ENCODE measurements at places on chromosomes 16 and 17. TPM values are rescaled to one million over a fixed set of nuclear protein-coding genes. Genes with fewer than 3 reads are reported as not detected.

DNA sequence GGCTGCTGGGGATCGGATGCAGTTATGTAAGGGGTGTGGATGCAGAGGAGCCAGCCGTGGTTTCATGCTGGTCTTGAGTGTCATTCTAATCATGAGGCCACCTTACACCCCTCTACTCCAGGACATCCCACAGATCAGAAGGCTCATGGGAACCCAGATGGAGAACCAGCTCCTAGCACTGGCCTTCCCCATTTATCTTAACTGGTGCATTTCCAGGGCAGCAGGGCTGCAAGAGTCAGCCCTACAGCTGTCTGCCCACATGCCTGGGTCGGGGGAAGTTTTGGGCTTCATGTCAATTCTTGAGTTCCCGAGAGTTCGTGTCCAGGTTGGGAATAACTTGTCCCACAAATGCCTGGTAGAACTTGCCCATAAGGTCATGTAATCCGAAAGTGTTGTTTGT is 29.1 kb downstream of the RPTOR start:
- DNase-seq: no peak

GRCh38 chr16:54968011-54968410 is 37.3 kb downstream of the IRX5 start:
- DNase-seq: no peak

- DNase-seq: no peak
Observed at GRCh38 chr16:718922-719321, 2.0 kb upstream of the ANTKMT start.

DNA sequence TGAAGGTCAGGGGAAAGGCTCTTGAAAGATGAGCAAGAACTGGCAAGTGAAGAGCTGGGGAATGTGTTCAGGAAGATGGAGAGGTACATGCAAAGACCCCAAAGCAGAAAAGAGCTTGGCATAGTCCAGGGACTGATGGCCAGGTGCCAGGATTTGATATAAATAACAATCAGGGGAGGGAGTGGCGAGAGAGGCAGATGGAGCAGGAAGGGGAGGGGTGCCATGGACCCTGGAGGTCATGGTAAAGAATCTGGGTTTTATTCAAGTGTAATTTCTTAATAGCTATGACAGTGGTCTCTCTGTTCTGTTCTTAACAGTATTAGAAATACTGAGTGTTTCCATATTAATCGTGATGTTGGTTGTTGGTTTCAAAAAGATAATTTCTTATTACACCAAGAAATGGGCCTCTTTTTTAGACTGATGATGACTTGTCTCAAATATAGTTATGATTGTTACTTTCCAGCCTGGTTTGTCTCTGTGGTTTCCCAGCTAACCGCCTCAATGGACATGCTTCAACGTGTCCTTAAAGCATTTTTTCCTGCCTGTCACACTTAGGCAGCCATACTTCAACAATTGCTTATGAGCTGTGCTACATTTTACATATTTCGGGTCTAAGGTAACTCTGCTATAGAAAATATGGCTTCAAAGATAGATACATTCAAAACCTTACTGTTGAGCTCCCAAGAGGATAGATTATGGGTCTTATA is 49.4 kb downstream of the MYH10 start:
- DNase-seq: no peak

DNA sequence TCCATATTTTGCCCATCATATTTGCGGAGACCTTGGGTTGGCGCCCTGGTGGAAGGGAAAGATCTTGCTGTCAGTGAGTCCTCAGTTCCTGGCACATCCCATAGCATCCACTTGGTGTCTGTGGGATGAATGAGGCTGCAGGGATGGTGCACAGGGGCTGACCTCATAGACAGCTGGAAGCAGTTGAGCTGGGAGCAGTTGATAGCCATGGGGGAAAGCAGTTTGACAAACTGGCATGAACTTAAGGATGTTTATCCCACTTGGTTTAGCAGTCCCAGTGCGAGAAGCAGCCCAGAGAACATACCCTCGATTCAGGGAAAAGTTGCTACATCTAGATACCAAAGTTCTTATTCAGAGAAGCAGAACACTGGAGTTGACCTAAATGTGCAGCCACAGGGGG is 80.7 kb downstream of the SNX29 start:
- no peak for DNase-seq

- no peak for DNase-seq
Observed at GRCh38 chr17:68435361-68435760, 21.9 kb downstream of the WIPI1 start.

The CDH15 gene
- polyA plus RNA-seq: not detected

The HID1 gene
- 10.7 TPM for polyA plus RNA-seq

The VAC14 gene
- 26.1 TPM for polyA plus RNA-seq

The MT1E gene
- 33.3 TPM for polyA plus RNA-seq

The SRCIN1 gene
- 0.19 TPM for polyA plus RNA-seq

DNA sequence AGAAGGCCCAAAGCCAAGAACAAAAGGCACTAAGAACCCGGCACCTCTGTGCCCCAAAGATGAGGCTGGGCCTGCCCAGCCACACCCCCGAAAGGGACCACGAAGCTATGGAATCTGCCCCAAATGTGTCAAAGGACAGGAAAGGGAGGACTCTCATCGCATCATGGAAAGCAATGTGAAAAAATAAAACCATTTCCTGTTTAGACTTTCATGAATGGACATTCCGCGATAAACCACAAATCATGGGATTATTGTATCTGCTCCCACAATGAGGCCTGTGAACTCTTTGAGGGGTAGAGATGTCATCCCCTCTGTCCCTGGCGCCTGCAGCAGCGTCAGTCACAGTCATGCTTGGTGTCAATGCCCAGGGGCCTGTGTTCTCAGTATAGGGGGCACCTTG is 135.0 kb downstream of the COPRS start:
- DNase-seq: no peak

- no peak for DNase-seq
Observed at GRCh38 chr17:67515490-67516083, 138.5 kb downstream of the PITPNC1 start.

DNA sequence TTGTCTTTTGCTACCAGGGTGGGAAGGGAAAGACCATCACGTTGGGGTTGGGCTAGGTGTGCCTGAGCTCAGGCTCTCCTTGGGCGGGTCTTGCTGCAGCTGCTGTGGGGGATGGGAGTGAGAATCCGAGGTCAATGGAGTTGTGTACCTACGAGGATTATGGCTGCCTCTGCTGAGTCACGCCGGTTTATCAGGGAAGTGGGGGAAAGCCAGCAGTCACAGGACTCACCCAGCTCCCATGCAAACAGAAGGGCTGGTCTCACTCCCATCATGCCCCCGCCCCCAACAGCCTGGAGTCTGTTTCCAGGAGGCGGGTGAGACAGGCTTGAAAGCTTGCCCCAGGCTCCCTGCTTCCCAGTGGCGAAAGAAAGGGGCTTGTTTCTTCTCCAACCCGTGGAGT is 1259.0 kb upstream of the GOT2 start:
- DNase-seq: no peak

DNA sequence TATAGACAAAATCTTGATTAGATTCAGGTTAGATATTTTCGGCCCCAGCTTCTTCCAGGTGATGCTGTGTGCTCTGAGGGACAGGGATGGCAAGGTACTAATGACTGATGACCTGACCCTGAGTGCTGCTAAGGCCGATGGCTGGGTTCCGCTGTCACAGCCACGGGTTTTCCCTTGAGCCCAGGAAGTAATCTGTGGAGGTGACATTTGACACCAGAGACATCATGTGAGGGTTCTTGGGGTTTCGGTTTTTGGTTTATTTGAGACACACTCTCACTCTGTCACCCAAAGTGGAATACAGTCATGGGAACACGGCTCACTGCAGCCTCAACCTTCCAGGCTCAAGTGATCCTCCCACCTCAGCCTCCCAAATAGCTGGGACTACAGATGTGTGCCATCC is 9.8 kb downstream of the OTOP3 start:
- no peak for DNase-seq

GRCh38 chr17:61770752-61771533 is 92.4 kb downstream of the BRIP1 start:
- no peak for DNase-seq

DNA sequence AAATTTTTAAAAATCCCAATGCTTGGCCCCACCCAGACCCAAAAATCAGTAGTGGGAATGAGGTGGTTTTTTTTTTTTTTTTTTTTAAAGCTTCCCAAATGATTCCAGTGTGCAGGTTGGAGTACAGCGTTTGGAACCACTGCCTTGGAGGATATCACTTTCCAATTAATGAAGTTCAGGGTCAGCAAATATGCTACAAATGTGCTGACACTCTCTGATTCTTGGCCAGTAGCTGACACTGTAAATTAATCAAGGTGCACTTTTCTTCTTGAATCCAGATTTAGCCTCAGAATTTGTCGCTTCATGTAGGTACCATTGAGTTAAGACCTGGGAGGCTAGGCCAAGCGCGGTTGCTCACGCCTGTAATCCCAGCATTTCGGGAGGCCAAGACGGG is 230.2 kb downstream of the SNX29 start:
- no peak for DNase-seq
